ENCODE measurements at places on chromosomes 2 and 18. TPM values are rescaled to one million over a fixed set of nuclear protein-coding genes. Genes with fewer than 3 reads are reported as not detected.
A peak's percentile ranks its signal among the peaks of the same experiment; 100 is the strongest.

HOXD12 gene
- not detected for total RNA-seq

BMPR2 gene
- total RNA-seq, result 6.3 TPM

ADAM17 gene
- 91.1 TPM for total RNA-seq

LIMS2 gene
- total RNA-seq, result not detected

DPP10 gene
- 0.26 TPM for total RNA-seq

KLHL30 gene
- 0.26 TPM for total RNA-seq

CIB4 gene
- total RNA-seq, result not detected

DNA sequence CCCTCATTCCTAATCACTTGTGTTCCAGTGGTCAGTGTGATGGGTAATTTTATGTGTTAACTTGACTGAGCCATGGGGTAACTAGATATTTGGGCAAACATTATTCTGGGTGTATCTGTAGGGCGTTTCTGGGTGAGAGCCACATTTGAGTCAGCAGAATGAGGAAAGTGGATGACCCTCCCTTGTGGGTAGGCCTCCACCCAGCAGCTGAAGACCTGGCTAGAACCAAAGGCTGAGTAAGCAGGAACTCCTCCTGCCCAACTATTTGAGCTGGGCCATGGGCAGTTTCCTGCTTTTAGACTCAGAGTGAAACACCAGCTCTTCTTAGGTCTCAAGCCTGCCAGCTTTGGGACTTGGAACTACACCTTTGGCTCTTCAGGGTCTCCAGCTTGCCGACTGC, 141.8 kb downstream of the ACKR3 start:
- DNase-seq, result peak; percentile 93

DNA sequence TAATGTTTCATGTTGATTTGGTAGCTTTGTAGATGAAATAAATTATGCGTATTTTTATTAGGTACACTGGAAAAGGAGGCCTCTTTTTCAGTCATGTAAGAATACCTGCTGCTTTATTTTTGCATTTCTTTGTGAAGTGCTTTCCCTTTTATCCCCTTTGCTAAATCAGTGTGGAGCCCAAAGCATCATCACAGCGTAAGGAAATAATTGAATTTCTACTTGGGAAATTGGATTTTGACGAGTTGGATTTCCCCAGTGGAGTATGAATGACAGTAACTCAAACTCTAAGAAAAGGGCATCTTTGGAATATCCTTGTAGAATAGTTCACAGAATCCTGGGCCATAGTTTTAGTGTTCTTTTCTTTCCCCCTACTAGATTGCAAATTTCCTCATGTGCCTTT, 97.2 kb downstream of the KCNJ3 start:
- DNase-seq, result no peak

- DNase-seq, result no peak
Measured at GRCh38 chr2:104043864-104044263, 810.1 kb upstream of the POU3F3 start.

GRCh38 chr18:58868440-58868839, 3.8 kb downstream of the ZNF532 start:
- no peak for DNase-seq

DNA sequence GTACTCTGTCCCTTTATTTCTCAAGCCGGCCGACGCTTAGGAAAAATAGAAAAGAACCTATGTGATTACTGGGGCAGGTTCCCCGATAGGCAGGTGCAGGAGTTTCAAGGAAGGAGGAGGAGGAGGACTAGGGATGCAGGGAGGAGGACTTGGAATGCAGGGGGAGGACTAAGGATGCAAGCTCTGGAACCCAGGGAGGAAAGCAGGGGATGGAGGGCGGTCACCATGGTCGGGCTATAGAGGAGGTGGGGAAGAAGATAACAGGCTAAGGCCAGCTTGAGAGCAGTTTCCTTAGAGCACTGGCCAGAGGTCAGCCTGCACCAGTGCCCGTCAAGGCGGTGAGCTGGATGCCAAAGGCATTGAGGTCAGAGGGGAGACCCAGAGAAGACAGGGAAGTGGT, 18.7 kb upstream of the B3GNT7 start:
- DNase-seq, result no peak

DNA sequence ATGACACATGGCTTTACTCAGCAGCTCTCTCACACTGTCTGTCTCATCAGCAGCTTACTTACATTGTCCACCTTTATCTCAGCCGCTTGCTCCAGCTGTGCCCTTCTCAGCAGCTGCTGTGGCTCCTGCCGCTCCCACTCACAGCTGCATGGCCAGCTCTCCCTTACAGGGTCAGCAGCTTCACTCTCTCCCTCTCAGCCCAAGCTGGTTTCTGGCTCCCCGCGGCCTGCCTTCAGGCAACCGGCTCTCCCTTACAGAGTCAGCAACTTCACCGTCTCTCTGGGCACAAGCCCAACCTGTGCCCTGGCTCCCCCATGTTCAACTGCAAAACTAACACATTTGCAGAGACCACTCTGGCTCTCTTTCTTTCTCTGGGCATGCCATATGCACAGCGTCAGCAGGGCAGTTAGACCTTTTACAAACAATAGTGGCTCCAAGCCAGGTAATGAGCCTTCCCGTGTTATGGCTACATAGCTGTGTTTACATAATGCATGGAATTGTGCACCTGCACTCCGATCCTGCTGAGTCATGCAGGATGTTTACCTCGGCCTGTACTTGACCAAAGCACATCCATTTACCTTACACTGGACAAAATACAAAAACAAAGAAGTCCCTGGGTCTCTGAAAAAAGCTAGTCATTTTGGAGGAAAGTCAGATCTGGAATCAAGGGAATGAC, 167.3 kb downstream of the DOK6 start:
- peak; percentile 5 for DNase-seq

DNA sequence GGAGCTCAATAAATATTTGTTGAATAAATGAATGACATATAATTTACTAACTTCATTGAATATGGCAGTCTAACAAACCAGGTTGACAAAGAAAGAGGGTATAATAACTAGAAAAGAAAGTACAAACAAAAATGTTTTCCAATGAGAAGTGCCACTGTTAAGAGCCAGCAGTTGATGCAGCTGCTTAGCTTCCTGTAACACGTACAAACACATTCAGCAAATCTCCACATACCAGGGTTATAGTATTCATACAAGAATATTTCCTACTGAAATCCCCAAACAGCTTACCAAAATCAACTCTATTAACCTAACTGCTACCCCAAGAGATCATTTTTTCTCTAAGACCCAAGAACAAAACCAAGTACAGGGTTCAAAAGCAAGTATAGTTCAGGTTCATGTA, 77.7 kb downstream of the THADA start:
- peak; percentile 68 for DNase-seq

DNA sequence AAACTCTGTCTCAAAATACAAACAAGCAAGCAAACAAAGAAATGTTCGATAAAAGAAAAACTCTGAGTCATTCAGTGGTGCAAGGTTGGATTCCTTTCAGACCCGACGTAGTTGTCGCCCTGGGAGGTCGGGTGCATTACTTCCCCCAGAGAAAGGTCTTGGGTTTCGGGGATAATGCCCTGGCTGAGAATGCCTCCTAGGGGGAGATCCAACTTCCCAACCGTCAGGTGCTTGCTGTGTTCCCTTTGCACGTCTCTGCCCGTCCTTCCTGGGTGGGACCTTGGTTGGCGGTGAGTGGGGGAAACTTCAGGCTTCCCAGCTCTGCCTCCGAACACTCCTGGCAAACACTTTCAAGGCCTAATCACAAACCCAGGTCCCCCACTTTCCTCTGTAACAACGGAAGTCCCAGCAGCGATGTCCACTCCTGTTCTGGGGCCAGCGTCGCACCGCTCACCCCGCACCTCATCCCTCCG, 609 bp downstream of the TPGS2 start:
- DNase-seq, result peak; percentile 59

- peak; percentile 72 for DNase-seq
Measured at GRCh38 chr2:222423632-222424275, 589 bp upstream of the SGPP2 start.

Data from bronchial epithelial cell (primary cell).